ENCODE measurements at places on chromosomes 2 and 18.

- DNase-seq: peak; percentile 43
Observed at GRCh38 chr2:7673853-7674252, 756.6 kb downstream of the RNF144A start.

GRCh38 chr2:24515335-24515734 lies 24.3 kb downstream of the NCOA1 start:
- peak; percentile 70 for DNase-seq

DNA sequence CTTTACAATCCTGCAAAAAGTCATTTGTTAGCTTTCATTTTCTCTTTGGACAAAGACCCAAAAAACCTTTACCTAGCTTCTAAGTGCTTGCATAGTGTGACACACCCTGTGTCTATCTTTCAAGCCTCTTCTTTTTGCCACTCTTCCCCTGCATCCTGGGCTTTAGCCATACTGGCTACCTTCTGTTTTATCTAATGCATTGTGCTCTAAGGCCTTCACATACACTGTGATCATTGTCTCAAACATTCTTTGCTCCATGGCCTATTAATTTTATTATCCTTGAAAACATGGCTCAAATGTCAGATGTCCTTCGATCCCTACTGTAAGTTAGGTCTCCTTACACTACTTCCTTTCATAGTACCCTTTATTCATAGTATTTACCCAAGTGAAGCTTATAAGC lies 84.4 kb downstream of the PIK3C3 start:
- DNase-seq: no peak

DNA sequence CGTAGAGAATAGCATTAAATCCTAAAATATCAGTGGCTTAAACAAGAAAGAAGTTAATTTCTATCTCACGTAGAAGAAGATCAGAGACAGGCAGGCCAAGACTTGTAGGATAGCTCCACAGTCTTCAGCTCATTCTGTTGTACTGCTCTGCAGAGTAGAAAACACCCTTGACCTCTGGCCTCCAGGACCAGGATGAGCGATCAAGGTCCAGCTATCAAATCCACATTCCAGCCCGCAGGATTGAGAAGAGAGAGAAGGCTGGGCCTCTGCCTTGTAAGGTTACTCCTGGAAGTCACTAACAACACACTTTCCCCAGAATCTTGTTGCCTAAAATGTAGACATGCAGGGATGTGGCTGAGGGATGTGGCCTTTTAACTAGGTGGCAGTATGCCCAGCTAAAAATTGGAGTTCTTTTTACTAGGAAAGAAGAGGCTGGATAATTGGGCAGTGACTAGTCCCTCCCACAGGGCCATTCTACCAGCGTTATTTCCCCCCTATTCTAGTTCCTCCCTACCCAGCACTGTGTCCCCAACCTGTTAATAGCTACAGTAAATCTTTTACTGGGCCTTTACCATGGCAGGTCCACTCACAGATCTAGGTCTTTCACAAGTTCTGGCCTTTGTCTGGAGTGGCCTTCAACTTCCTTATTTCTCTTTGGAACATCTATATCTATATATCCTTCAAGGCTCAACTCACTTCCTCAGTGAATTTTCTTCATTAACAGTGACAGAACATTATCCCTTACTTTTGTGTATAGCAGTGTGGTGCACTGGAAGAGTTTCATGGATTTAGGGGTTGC lies 165.0 kb downstream of the DIS3L2 start:
- no peak for DNase-seq

GRCh38 chr18:12361770-12362378 lies 15.2 kb downstream of the AFG3L2 start:
- no peak for DNase-seq

- peak; percentile 97 for DNase-seq
Observed at GRCh38 chr2:26018184-26019055, 15.5 kb upstream of the RAB10 start.

DNA sequence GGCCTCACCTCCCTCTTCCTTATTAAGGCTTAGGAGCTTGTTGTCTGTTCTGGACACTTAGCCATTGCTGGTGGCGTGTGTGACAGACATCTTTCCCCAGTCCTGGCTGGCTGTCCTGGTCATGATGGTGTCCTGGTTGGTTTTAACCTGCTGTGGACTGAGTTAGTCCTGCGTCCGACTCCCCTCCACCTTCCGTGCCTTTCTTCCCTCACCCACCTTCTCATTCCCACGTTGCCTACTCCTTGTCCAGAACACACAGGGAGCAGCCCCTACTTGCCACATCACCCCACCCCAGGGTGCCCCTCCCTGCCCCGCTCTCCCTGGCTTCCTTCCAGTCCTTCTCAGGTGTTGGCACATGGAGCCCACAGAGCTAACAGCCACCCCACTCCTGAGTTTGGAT lies 9.5 kb downstream of the ANO7 start:
- no peak for DNase-seq

DNA sequence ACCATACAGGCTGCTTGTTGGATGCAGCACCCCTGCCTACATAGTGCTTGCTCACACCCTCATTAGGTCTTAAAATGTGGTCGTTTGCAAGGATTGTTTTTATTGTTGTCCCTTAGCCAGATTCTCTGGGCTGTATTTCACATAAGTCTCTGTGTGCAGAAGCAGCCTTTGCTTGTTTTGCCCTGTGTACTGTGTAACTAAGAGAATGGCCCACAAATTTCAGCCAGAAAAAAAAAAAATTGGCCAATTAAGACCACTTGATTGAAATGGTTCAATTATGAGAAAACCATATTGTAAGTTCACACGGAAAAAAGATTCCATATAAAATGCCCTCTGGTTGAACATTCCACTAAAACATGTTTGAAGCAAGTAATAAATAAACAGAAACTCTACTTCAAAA lies 377.1 kb upstream of the SOX11 start:
- DNase-seq: no peak

DNA sequence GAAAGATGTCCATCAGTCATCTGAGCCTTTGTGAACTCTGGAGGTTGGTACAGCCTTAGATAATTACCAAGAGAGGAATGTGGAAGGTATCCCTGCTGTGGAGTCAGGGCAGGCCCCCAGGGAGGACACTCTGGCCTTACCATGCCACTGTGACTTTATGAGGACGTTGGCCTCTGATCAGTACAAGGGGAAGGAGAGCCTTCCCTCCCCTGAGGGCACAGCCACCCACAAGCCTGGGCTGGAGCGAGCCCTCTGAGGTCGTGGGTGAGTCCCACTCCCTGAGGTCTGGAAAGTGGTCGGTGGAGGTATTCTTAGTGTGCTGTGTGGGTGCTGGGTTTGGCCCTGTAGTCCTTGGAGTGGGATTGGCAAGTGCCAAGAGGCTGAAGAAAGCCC lies 91.6 kb downstream of the STPG4 start:
- DNase-seq: no peak

DNA sequence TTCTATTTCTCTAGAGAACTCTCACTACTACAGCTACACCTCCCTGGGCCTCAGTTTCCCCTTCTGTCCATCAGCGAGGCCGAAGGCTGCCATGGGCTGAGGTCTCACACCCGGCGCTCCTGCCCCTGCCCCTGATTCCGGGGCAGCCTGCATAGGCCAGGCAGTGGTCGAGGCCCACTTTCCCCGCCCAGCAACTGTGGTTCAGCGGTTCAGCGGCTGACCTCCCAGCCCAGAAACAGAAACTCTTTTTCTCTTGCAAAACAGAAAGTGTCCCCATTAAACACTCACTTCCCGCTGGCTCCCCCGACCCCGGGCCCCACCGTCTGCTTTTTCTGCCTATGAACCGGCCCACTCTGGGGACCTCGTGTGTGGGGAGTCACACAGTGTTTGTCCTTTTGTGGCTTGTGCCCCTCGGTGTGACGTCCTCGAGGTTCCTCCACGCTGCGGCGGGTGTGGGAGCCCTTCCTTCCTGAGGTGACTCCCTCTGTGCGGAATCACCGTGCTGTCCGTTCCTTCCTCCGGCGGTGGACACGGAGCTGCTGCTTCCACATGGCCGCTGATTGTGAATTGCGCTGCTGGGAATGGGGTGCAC lies 16.0 kb downstream of the PDCD1 start:
- DNase-seq: no peak

DNA sequence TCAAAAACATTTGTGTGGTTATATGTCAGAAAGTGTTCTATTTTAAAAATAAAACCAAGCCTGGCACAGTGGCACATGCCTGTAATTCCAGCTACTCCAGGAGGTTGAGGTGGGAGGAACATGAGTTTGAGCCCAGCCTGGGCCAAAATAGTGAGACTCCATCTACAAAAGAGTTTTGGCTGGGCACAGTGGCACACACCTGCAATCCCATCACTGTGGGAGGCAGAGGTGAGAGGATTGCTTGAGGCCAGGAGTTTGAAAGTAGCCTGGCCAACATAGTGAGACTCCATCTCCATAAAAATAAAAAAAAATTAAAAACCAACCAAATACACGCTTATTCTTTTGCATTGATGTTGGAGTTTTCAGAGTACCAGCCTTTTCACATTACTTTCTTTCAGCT lies 9.6 kb downstream of the ANKRD12 start:
- no peak for DNase-seq
